ENCODE measurements at places on chromosomes 12 and 14. TPM values are rescaled to one million over a fixed set of nuclear protein-coding genes. Genes with fewer than 3 reads are reported as not detected.
A peak's percentile ranks its signal among the peaks of the same experiment; 100 is the strongest.

Gene ACACB
- total RNA-seq, result 12.3 TPM

DNA sequence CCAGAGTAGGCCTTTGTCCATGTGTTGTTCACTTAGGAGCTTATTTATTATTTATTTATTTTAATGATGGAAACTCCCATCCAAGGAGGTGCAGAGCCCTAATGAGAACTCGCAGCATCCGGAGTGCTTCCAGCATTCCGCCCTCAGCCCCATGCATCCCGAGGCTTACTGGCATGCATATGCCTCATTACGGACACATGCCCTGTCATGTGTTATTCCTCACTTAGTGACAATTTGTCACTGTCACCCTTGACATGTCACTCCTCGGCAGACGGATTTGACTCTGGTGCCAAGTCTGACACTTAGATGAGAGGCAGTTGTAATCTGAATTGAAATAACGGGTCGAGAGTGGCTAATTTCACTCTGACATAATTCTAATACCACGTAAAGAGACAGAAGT is 132.8 kb downstream of the VRK1 start:
- H3K27me3 ChIP-seq, result no peaks in the 10 kb centered on the region
- no peak for DNase-seq

- no peak for DNase-seq
- H3K4me3 ChIP-seq, result no peak overlapping the region
- H3K36me3 ChIP-seq, result no peaks in the 10 kb centered on the region
- H3K27ac ChIP-seq, result no peak overlapping the region
Measured at GRCh38 chr14:82385048-82385447, 851.4 kb upstream of the SEL1L start.

GRCh38 chr14:63896278-63896720 is 43.5 kb downstream of the SYNE2 start:
- H3K36me3 ChIP-seq, result no peaks in the 10 kb centered on the region
- no peaks in the 10 kb centered on the region for H3K27me3 ChIP-seq
- peaks cover 57% of the 10 kb centered on the region for H3K4me1 ChIP-seq
- no peak overlapping the region for H3K4me3 ChIP-seq
- DNase-seq, result no peak
- H3K27ac ChIP-seq, result peak overlapping the region; percentile 80

GRCh38 chr12:26680727-26681455 is 152.1 kb downstream of the ITPR2 start:
- H3K27ac ChIP-seq, result peak overlapping the region; percentile 18
- no peak overlapping the region for H3K4me3 ChIP-seq
- no peak for DNase-seq
- H3K4me1 ChIP-seq, result peaks cover 16% of the 10 kb centered on the region
- no peaks in the 10 kb centered on the region for H3K27me3 ChIP-seq

Gene ACVRL1
- total RNA-seq, result 0.36 TPM

Gene IRAK3
- 2.4 TPM for total RNA-seq

Gene TGFB3
- 9.6 TPM for total RNA-seq

Gene LTBR
- 3.1 TPM for total RNA-seq

DNA sequence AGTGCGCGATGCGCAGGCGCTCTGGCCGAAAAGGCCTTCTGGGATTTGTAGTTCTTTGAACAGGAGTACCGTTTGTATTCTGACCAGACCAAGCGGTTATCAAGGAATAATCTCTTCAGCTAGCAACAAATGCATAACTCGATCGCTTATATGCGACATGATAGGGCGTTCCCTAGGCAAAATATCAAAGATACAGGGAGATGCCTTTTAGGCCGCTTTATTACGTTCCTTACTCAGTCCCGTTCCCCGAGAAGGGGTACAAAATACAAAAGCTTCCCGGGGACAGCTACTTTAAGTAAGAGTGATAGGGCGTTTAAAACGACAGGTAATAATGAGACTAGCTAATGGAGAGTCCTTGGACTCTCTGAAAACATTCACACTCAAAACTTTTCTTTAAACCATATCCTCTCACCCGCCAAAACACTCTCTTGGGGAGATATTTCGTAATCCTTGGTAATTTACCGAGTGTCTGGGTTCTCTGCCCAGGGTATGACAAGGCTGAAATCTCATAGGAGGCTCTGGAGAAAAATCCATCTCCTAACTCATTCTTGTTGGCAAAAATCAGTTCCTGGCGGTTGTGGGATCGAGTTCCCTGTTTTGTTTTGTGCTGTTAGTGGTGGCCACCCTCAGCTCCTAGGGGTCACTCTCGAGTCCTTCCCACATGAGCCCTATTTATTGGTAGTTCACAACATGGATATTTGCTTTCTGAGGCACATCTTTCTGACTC is 412 bp upstream of the SNW1 start:
- H3K36me3 ChIP-seq, result peaks cover 3% of the 10 kb centered on the region
- DNase-seq, result peak; percentile 79
- peak overlapping the region; percentile 71 for H3K4me3 ChIP-seq

- no peak overlapping the region for H3K4me3 ChIP-seq
- no peaks in the 10 kb centered on the region for H3K27me3 ChIP-seq
- DNase-seq, result no peak
- H3K4me1 ChIP-seq, result peaks cover 3% of the 10 kb centered on the region
- no peaks in the 10 kb centered on the region for H3K36me3 ChIP-seq
- H3K27ac ChIP-seq, result no peak overlapping the region
Measured at GRCh38 chr12:47066278-47067025, 13.0 kb upstream of the PCED1B start.

Gene ST8SIA1
- total RNA-seq, result 0.13 TPM

Gene PGAM5
- 116 TPM for total RNA-seq

Data from Panc1 (cell line).